IPS DF 19.7 (cell line): ENCODE measurements at places on chromosomes 4 and X.

GRCh38 chrX:4373791-4374190 is 660.3 kb upstream of the PRKX start:
- no peak for DNase-seq

- DNase-seq: no peak
Measured at GRCh38 chr4:80202741-80203553, 5.6 kb downstream of the PRDM8 start.

DNA sequence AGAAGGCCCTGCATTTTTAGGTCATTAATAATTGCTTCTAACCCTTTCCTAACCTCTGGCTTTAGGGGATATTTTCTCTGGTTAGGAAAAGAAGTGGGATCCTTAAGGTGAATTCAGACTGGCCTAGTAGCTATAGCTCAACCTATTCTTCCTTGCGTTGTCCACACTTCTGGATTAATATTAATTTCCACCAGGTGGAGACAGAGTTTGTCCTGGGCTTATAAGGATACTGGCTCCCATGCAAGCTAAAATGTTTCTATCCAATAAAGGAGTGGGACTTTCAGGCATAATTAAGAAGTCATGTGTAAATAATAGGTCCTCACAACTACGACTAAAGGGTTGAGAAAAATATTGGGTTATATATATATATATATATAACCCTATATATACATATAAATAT is 860.0 kb upstream of the POU3F4 start:
- DNase-seq: no peak

DNA sequence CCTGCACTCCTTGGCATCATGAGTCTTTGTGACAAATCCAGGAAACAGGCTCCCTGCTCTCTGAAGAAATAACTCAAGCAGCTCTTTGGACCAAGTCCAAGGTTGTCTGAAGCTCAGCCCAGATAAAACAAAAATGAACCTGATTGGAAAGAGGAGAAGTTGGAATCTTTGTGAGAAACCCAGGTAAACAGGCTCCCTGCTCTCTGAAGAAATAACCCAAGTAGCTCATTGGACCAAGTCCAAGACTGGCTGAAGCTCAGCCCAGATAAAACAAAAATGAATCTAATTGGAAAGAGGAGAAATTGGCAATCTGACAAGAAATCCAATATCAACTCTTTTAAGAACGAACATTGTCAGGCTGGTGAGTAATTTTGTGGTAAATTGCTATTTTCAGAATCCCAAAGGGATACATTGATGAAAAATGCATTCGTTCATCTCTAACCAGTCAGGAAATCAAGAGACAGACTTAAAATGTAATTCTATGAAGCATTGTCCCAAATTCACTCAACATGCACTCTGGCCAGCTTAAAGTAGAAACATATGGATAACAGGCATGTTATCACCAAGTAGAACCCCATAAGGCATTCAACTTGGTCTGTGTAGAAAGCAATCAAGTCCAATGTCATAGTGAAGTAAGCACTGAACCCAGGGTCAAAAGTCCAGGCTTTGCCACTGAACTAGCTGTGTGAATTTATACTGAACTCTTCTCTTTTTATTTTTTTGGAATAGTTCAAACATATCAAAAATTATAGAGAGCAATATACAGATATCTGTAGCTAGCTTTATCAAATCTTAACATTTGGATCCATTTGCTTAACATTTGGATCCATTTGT is 16.8 kb upstream of the NFXL1 start:
- DNase-seq: no peak

GRCh38 chr4:164876700-164877324 is at the start of gene APELA:
APELA (plus strand) TSS chr4:164877178; CDS start chr4:164877332, 154 bp downstream.
- peak; percentile 7 for DNase-seq

DNA sequence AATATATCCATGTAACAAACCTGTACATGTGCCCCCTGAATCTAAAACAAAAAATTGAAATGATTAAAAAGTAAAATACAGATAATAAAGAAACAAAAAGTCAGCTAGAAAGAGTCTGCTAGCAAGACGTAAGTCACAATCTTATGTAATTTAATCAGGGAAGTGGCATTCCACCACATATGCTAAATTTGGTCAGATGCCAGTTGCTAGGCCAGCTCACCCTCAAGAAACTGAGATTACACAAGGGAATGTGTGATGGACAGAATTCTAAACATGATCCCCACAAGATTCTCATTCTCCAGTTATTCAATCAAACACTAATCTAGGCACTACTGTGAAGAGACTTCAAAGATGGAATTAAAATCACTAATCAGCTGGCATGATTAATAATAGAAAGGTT is 689.3 kb downstream of the CENPC start:
- DNase-seq: no peak

- no peak for DNase-seq
Measured at GRCh38 chrX:100830143-100830542, 10.0 kb downstream of the CSTF2 start.

- no peak for DNase-seq
Measured at GRCh38 chr4:4721636-4722035, 137.8 kb upstream of the MSX1 start.

DNA sequence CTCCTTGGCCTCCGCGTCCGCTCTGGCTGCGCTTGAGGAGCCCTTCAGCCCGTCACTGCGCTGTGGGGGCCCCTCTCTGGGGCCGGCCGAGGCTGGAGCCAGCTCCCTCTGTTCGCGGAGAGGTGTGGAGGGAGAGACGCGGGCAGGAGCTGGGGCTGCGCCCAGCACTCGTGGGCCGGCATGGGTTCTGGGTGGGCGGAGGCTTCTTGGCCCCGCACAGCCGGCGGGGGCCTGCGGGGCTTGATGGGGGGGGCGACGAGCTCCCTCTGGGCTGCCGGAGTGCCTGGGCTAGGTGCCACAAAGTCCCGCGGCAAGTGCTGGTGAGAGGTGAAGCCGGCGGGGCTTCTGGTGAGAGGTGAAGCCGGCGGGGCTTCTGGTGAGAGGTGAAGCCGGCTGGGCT is 61.9 kb downstream of the ANKRD50 start:
- no peak for DNase-seq

DNA sequence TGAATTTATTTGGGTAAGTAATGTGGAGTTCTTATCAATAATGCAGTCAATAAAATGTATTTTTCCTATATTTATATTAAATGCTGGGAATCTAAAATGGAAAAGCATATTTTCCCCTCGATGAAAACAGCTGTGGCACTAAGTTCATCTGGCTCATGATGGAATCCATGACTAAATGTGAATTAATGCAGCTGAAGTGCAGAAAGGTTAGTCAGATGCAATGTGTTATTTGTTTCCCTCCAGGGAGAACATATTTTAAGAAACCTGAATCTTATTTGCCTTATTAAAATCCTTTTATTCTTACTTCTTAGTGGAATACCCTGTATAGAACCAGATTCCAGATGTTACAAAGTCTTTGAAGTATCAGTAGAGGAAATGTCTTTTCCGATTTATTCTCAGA is 247.9 kb downstream of the ARHGAP24 start:
- no peak for DNase-seq

DNA sequence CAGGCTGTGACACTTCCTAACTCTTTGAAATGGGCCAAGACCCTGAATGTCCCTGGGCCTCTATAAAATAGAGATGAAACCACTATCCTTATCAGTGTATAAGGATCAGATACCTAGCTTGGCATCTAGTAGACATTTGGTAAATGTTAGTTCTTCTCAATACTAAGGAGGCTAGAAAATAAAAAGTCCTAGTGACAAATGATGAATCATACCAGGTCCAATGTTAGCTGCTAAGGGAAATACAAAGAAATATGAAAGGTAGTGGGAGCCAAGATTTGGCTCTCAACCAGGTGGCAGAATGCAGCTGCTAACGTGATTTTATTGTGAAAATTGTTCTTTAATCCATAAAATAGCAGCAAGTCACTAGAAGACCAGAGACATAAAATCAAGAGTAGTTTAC is 19.8 kb upstream of the PPARGC1A start:
- DNase-seq: no peak

- no peak for DNase-seq
Measured at GRCh38 chrX:23726191-23726590, 16.9 kb downstream of the ACOT9 start.

DNA sequence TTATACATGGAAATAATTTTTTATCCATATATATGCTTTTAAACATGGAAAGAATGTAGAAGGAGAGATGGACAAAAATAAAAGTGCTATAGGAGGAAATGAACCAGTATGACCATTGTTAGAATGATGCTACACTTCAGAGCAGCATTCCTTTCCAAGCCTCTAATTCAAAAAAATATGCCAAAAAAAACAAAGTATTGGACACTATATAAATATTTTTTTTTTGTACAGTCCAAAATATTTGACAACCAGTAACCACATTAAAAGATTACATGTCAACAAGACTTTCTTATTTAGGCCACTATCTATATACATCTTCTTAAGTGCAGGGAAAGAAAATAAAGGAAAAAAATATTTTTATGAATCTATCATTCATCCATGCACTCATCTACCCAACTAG is 198.6 kb downstream of the LRBA start:
- no peak for DNase-seq

- DNase-seq: no peak
Measured at GRCh38 chr4:3367866-3368265, 73.9 kb upstream of the HGFAC start.

GRCh38 chr4:122700178-122700725 is 32.3 kb upstream of the BBS12 start:
- DNase-seq: no peak

- DNase-seq: no peak
Measured at GRCh38 chrX:13219991-13220764, 99.7 kb downstream of the ATXN3L start.

- no peak for DNase-seq
Measured at GRCh38 chr4:145583191-145584055, 35.8 kb upstream of the MMAA start.

DNA sequence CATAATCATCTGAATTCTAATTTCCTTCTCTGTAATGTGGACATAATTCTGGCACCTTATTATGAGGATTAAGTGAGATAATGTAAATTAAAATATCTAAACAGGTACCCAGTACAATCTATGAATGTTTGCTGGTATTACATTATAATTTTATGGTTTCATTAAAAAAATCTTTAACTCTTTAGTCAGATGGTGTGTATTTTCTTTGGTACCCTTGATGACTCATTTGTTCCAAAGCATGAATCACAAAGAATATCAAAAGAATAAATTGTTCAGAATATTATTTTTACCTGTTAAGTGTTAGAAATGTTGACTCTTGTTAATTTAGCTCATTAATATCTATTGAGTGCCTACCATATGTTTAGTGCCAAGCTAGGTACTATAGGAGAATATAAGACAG is 74.3 kb downstream of the SNX25 start:
- DNase-seq: no peak

GRCh38 chr4:30720021-30720660 is at the start of gene PCDH7:
PCDH7 (plus strand) TSS chr4:30720369; CDS start chr4:30721423, 1,054 bp downstream.
- no peak for DNase-seq

- DNase-seq: no peak
Measured at GRCh38 chr4:107423677-107424405, 296.2 kb downstream of the PAPSS1 start.

DNA sequence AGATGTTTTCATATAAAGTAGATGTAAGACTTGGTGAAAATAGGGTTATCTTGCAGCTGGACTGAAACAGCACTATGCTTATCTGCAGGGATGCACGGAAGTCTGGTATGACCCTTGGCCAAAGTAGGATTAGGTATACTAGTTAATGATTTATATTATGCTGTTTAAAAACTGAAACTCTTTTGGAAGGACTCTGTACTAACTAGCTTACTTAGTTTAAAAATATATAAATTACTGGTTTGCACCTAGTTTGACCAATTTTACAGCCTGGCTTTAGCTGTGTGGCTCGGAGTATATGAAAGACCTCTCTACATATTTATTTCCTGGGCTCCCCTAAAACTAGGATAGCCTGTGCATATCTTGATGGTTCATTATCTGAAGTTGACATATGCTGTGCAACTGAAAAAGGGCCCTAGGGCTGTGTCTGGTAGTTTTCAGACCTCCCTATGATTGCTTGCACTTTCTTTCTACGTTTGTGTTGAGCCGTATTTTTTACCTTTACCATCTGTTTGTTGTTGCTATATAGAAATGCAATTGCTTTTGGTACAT is 89.2 kb downstream of the TMEM144 start:
- DNase-seq: no peak

GRCh38 chr4:62495032-62495431 is 1294.9 kb downstream of the ADGRL3 start:
- no peak for DNase-seq

DNA sequence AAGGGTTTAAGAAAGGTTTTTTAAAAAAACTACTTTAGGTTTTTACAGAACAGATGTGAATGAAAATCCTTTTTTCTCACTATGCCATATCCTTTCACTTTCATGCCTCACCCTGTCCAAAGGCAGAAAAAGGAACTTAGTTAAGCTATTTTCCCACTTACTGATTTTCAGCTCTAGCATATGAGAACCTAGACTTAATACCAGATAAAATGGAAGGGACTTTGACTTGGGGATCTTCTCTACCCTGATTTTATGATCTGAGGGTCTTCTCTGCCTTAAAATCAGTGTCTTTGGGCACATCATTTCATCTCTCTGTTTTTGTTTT is 42.4 kb downstream of the FNIP2 start:
- DNase-seq: no peak

GRCh38 chr4:53197772-53198142 is 168.1 kb downstream of the SCFD2 start:
- DNase-seq: no peak

- DNase-seq: no peak
Measured at GRCh38 chr4:75633846-75634245, 3.5 kb upstream of the CDKL2 start.

- DNase-seq: no peak
Measured at GRCh38 chr4:126800575-126801141, 832.1 kb upstream of the INTU start.

- no peak for DNase-seq
Measured at GRCh38 chrX:69961365-69962072, 88.2 kb downstream of the AWAT2 start.

DNA sequence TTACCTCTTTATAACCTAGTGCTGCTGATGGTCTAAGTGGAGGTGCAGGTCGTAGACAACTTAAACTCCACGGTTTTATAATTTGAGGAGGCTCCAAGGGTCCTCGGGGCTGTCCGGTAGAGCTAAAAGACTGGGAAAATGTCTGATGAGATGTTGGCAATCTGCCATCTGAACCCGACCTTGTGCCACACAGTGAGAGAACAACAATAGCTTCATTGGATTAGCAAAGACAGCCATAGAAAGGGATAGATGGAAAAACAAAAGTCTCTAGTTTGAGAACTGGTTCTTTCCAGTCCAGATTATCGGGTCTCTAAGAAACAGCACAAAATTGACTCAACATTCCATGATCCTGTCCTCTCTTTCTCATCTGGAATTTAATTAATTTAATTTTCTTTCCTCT is 31.6 kb downstream of the CD40LG start:
- no peak for DNase-seq

- no peak for DNase-seq
Measured at GRCh38 chrX:27307546-27307945, 155.6 kb downstream of the PPP4R3C start.
